H9 (cell line): ENCODE measurements at places on chromosomes 4 and X. TPM values are rescaled to one million over a fixed set of nuclear protein-coding genes. Genes with fewer than 3 reads are reported as not detected.
A peak's percentile ranks its signal among the peaks of the same experiment; 100 is the strongest.

DNA sequence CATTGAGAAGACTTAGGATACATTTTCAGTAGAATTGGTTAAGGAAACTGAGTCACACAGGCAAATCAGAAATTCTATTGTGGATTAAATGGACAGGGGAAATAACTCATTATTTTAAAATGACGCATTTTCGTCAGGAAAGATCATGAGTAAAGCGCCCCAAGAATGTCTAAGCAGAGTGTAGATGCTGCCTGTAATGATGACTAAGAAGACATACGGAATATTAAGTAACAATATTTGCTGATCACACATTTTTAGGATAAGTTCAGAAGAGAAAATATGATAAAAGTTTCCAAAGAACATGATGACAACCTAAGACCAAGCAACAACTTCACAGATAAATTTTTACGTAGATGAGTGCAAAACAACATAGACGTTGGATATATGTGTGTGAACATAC, 596.3 kb upstream of the TENM3 start:
- no peak for DNase-seq
- no peak overlapping the region for H3K4me3 ChIP-seq
- no peak overlapping the region for H3K27ac ChIP-seq

The NCAPG gene
- 42.3 and 48.8 TPM in 2 replicates for total RNA-seq

DNA sequence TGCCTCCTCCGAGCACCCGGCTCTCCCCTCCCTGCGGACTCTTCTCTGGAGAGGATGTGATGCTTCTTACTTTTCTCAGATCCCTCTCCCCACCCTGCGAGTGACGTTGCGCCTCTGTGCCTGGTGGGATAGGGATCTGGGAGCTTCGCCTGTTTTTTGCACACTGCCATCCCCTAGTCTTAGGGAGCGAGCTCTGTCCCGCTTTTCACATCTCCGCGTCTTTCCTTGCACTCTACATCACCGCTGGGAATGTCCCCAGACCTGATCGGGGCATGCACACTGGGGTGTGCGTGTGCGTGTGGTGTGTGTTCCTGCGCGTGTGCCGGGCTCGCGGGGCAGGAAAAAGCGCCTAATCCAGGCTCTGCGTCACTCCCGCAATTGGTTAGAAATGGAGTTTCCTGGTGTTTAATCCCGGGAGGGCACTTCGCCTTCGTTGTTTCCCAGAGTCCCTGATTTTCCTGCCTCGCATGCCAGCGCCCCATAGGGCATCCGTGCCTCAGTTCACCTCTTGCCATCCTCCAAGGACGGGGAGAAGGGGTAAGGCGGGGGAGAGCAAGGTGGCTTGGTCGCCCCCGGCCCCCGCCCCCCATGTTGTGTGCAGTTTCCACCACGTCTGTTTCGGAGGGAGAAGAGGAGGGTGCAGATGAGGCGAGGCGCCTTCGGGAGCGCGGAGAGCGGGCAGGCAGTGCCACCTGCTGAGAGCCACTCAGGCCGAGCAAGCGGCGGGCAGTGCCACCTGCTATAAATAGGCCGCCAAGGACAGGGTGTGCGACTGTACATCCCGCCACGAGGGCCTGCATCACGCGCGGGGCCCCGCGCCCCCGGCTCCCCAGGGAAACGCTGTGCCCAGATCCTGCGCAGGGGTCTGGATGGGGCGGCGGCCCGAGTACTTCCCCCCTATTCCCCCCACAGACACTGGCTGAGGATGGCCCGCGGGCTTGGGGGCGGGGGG, 759 bp upstream of the TBC1D1 start:
- peak overlapping the region; percentile 83 for H3K4me3 ChIP-seq
- H3K4me1 ChIP-seq = no peaks in the 10 kb centered on the region
- H3K27me3 ChIP-seq = peaks cover 15% of the 10 kb centered on the region
- peak; percentile 49 for DNase-seq
- H3K36me3 ChIP-seq = no peaks in the 10 kb centered on the region

DNA sequence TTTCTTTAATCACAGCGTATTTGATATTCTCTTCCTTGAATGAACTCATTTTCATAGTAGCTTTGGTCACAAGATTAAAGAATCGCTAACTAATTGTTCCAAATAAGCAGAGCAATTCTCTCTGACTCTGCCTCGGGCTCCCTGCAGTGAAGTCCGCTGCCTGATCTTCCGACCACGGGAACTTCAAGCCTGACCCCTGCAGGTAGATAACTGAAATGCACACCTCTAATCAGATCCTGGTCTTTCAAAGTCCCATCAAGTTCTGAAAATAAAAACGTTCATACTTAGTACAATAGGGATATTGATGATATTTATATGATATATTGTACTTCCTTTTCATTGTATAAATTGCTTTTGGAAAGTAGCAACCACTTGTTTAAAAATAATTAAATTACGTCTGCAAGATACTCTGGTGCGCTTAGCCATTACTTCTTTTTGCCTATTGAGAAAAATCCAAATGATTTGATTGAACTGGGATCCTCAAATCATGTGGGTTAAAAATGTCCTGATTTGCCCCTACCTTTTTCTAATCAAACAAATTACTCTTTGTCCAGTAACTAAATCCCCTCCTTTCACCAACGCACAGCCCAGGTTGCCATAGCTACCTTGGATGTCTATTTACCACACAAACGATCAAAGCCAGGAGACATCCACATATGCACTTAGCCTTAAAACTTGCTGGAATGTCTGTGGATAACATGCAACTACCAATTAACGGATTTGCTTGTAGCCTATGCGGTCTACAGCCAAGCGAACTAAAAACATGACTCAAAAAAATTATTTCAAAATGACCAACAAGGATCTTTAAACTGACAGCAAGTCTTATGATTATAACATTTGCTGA, 4.2 kb downstream of the MID1 start:
- H3K27ac ChIP-seq = no peak overlapping the region
- no peaks in the 10 kb centered on the region for H3K27me3 ChIP-seq
- peaks cover 9% of the 10 kb centered on the region; the same call in 1 of the 2 replicates for H3K4me1 ChIP-seq
- peak; percentile 51 for DNase-seq

DNA sequence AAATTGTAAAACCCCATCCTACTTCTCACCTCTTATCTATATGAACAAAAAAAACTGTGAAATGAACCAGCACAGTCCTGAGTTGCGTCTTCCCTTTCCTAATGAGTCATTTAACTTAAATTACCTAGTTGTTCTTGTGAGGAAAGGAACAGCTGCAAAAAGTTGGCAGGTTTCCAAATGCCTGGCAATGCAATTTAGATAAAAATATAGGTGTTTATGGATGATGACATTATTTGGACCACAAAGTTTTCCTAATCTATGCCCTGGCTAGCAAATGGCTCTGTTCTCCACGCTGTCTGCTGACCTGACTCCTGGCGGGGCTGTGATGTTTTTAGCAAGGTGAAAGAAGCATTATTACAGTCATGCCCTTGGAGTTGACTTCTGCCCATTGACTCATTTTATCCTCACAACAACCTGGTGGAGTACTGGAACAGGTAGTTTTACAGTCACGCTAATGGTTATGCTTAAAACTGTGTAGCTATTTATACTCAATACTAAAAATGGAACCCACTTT, 29.8 kb upstream of the RELL1 start:
- no peaks in the 10 kb centered on the region for H3K27me3 ChIP-seq
- H3K4me1 ChIP-seq = no peaks in the 10 kb centered on the region
- no peak for DNase-seq
- H3K4me3 ChIP-seq = no peak overlapping the region
